ENCODE measurements at places on chromosomes 4 and X.

GRCh38 chr4:129232589-129233337, 136.8 kb downstream of the C4orf33 start:
- no peak for DNase-seq

DNA sequence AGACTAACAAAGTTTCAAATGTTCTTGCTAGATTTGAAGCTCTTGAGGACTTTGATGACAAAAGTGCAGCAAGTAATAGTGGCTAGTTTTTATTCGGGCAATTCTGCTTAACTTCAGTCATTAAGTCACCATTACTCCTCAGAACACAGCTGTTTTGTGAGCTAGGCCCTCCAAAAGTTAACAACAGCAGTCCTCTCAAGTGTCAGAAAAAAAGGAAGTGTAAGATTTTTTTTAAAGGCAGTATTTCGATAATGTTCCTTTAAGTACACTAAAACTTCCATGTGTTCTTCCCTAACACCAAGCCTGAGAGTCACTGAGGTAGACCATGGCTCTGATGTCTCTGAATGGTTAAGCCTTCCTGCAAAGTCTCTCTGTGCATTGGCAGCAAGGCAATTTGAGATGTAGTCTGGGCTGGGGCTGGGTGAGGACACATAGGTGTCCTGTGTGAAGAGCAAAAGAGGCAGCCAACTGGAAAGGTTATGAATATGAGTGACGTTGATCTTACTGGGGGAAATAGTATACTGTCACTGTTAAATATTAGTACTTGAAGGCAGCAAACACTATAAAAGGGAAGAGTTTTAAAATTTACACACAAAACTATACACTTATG, 174.0 kb upstream of the MAP3K15 start:
- DNase-seq, result no peak

DNA sequence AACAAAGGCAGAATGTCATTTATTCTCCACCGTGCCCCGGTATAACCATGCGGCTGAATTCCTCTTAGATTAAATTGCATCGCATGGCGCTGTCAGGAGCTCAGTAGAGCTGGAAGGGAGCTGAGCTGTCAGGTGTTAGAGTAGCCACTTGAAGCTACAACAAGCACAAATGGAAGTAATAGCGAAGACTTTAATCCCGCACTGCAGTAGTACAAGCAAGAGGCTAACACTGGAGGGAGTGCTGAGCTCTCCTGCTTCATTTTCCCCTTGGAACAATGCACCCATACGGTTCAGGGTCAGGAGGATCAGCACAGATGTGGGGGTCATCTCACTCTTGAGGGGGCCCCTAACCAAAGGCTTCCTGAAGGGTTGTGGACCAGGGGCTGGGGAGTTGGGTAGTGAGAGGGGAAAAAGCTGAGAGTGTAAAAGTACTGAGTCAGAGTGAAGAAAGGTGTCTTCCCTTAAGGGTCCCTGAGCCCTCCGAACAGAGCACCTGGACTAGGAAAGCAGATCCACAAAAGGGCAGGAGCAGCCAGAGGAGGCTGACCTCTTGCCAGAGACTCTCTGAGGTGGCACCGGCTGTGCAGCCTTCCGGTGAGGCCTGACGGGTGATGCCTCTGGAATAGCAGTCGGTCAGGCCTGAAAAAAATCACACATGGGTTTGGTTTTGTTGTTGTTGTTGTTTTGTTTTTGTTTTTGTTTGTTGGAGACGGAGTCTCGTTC, 36.0 kb upstream of the CBR4 start:
- no peak for DNase-seq

- DNase-seq, result no peak
Observed at GRCh38 chrX:24846550-24847150, 152.9 kb downstream of the POLA1 start.

- DNase-seq, result no peak
Observed at GRCh38 chrX:47633689-47634590, 4.2 kb upstream of the CFP start.

GRCh38 chr4:41430792-41431191, 107.2 kb upstream of the LIMCH1 start:
- DNase-seq, result no peak

GRCh38 chr4:8921465-8921864, 49.8 kb upstream of the HMX1 start:
- no peak for DNase-seq

DNA sequence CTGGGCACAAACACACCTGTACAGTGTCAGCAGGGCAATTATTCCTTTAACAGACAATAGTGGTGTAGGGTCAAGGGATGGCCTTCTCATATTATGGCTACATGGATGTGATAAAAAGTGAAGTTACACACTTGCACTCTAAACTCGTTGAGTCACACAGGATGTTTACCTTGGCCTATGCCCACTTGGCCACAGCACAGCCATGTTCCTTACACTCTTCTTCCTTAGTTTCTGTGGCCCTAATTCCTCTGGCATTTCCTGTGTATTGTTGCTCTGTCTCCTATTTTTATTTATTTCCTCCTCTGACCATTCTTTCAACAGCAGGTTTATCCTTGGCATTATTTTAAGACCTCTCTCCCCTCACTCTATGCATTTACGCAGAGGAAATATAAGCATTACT, 86.8 kb upstream of the NPFFR2 start:
- no peak for DNase-seq

DNA sequence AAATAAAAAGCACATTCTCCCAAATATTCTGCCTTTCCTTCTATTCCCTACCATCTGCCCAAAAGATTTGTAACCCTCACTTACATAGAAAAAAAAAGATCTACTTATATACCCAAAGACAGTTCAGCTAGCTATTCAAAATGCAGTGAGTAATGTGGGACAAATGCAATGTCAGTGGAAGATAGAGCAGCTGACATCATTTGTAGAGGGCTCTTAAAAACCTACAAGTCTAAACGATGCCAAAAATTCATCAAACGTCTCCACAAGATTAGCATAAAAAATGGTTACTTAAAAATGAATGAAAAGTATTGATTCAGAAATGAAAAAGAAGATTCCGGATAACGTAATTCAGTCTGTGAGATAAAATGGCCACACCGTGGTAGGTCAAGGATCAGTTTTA, 96.5 kb downstream of the ASB9 start:
- DNase-seq, result no peak

DNA sequence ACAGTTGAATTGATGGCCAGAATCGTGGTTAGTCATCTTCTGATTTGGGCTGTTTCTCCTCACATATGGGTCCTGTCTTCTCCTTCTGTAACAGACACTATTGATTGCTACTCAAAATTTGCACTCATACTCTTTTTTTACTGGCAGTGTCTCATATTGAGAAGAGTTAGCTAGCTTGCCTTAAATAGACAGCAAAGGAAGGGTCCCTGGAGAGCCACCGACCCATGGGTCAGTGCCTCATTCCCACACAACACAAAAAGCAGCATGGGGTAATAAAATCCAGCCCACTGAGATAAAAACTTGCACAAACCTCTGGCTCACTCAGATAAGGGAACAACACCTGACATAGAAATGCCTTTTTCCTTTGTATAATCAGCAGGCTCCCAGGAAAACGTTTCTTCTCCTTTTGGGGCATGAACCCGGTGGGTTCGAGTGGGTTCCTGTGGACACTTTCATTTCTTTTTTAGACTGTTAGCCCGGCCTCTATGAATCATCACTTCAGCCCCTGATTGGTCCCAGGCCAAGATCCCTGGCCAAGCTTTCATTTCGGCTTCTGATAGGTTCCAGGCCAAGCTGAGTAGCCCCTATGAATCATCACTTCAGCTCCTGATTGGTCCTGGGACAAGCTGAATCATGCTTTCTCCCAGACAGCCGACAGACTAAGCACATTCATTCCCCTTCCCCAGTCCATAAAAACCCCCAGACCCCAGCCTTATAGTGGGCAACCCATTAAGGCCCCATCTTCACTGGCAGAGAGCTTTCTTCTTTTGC, 408.1 kb downstream of the DCAF12L2 start:
- no peak for DNase-seq

- DNase-seq, result no peak
Observed at GRCh38 chr4:176363072-176363471, 43.3 kb downstream of the SPCS3 start.

- DNase-seq, result peak; percentile 39
Observed at GRCh38 chrX:119784747-119785446, 6.5 kb downstream of the RPL39 start.

- peak; percentile 51 for DNase-seq
Observed at GRCh38 chr4:173527103-173527891, 2.7 kb downstream of the HAND2 start.

- DNase-seq, result no peak
Observed at GRCh38 chr4:74536557-74536956, 91.6 kb downstream of the AREG start.

GRCh38 chrX:131741103-131741581, 197.3 kb downstream of the OR13H1 start:
- no peak for DNase-seq

DNA sequence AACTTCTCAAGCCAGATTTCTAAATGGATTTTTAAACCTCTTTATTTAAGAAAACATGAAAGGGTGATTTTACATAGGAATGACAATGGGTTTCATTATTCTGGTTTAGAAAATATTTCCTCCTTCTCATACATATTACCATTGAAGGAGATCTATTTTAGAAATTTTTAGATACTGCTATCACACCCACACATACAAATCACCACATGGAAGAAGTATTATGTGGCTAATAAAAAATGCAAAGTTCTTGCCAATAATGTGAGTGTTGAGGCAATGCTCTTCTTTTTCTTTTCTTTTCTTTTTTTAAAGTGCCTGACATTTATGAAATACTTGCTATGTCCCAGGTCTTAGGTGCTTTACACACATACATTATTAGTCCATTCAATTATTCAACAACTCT, 6.8 kb downstream of the STAP1 start:
- no peak for DNase-seq

GRCh38 chrX:64190136-64190740, 15.3 kb downstream of the AMER1 start:
- no peak for DNase-seq

- DNase-seq, result no peak
Observed at GRCh38 chrX:29662759-29663503, 552.4 kb upstream of the MAGEB2 start.

- DNase-seq, result no peak
Observed at GRCh38 chr4:145939441-145939750, 773 bp upstream of the ZNF827 start.

GRCh38 chr4:159902648-159903047, 799.8 kb downstream of the RAPGEF2 start:
- no peak for DNase-seq

GRCh38 chr4:8394061-8394519, 46.4 kb downstream of the ACOX3 start:
- DNase-seq, result no peak

- no peak for DNase-seq
Observed at GRCh38 chrX:153392642-153393321, 8.4 kb downstream of the PNMA6E start.

GRCh38 chr4:25817059-25817681, 45.6 kb downstream of the SEL1L3 start:
- no peak for DNase-seq

DNA sequence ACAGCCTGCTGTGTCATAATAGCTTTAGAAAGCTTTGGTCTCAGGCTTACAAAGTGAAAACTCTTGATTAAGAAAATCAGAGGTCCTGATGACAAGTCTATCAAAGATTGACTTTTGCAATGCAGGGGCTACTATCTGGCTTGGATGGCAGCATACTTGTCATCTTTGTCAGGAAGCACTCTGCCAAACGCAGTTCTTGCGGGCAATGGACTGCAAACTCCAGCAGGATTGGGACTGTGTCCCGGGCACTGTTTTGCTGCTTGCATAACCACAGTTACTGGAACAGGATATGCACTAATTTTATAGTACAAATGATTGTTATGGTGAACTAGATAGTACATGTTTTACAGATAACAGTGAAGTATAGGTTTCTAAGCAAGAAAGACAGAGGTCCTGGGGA, 185.6 kb downstream of the IQCM start:
- DNase-seq, result no peak

DNA sequence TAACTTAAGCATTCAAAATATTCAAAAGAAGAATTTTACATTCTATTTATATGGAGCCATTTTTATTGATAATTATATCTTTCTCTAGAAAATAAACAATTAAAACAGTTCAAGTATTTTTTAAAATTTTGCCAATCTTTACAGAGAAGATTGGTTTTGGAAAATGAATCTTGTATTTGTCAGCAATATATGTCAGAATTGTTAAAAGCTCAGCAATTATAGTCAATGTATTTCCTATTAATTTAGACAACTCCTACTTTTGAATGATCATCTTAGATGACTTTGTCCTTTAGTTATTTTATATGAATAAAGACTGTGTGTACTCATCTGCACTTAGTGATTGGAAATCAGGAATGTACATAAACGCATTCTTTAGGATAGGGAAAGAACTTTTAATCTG, 223.9 kb upstream of the MAD2L1 start:
- DNase-seq, result no peak

GRCh38 chr4:94676970-94677369, 80.8 kb upstream of the BMPR1B start:
- no peak for DNase-seq

DNA sequence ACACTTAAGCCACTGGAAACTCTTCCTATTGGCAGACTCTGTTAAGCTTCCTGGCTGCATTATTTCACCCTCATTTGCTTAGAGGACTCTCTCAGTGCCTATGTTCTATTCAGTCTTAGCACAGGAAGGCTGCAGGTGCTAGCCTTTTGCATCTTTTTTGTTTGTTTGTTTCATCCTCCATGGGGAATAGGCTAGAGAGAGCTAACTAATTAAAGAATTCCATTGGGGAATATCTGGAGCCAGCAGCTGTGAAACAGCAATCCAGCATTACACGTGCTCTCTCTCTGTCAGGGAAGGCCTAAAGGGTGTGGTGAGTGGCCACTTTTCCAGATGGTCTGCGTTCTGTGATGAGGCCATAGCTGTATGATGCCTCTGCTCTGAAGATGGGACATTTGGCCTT, 633.6 kb downstream of the SPRY1 start:
- no peak for DNase-seq

GRCh38 chr4:63458010-63458409, 951.2 kb downstream of the TECRL start:
- DNase-seq, result no peak

DNA sequence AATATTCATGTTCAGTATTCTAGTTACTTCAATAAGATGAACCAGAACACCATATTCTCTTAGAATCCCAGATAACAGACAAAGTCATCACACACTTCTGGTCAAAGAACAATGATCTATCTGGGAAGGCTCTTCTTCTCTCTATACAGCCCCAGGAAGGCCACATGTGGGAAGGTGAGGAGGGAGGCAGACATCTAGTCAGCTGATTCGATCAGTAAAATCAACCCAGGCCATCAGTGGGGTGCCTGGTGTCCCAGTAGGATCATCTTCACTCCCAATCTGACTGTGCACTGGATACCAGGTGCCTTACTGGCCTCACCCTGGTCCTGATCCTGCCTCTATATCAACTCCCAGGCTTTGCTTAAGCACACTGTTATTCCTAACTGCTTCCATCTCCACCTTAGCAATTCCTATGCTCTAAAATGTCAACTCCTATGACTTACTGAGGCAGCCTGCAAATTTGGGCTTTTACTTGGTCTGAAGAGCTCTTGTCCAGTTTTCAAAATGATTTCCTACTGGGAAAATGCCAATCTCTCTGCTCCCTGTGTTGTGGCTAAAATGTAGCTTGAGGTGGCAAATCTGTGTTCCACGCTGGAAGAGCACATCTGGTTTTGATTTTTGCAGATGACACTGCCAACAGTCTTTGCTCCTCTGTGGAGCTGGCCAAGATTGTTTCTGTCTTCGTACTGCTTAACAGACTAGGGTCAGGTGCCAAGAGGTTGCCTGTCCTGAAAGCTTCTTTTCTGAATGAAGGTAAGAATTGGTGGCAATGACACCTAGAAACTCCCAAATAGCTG, 128.7 kb downstream of the MGST2 start:
- no peak for DNase-seq

- DNase-seq, result no peak
Observed at GRCh38 chr4:40536032-40536431, 93.6 kb downstream of the RBM47 start.

- no peak for DNase-seq
Observed at GRCh38 chrX:136810493-136810892, 29.8 kb upstream of the ARHGEF6 start.

Data from endothelial cell (in vitro differentiated cells).